Muscle of back (tissue), 13 donors: ENCODE measurements at places on chromosomes 7 and 10. TPM values are rescaled to one million over a fixed set of nuclear protein-coding genes. Genes with fewer than 3 reads are reported as not detected.

GRCh38 chr7:4242706-4243105 lies 439.4 kb upstream of the FOXK1 start:
- DNase-seq, result no peak

DNA sequence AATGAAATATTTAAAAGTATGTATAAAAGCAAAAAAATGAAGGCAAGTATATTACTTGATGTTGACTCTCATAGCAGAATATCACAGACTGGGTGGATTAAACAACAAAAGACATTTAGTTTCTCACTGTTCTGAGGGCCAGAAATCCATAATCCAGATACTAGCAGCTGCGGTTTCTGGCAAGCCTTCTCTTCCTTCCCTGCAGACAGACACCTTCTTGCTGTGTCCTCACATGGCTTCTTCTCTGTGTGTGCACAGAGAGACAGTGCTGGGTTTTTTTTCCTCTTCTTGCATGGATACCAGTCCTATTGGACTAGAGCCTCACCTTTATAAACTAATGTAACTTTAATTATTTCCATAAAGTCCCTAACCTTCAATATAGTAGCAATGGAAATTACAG lies 127.9 kb upstream of the AKR1E2 start:
- DNase-seq, result peak; percentile 71

- DNase-seq, result no peak
Measured at GRCh38 chr10:49768731-49769130, 6.6 kb upstream of the OGDHL start.

GRCh38 chr10:29807163-29807806 lies 172.5 kb upstream of the SVIL start:
- no peak for DNase-seq

DNA sequence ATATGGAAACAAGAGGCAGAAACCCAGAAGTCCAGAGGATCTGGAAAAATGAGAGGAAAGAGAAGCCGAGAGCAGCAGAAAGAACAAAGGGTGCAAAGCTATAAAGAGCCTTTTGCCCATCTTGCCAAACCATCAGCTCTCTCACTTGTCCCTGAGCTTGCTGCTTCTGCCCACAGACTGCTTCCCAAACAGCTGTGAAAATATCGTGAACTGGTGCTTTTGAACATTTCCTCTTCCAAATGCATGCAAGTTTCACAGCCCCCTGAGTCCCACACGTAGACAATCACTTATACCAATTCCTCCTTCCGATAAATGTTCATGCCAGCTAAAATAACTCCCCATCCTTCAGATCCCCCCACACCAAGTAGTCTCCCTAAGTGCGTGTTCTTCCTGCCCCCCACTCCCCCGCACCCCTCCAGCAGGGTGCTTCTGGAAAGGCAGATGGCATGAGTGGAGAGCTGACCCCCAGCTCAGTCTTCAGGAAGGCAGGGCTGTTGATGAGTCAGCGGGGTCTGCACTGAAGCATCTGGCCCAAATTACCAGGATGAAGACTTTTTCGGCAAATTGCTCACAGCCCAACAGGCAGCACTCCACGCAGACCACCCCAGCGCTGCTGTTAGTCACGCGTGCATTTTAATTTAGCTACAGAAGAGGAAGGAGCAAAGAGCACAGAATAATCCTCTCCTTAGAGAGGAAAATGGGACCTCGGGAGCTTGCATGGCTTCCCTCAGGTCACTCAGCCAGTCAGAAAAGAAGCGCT lies 76.1 kb upstream of the KCNMA1 start:
- peak; percentile 54 for DNase-seq

DNA sequence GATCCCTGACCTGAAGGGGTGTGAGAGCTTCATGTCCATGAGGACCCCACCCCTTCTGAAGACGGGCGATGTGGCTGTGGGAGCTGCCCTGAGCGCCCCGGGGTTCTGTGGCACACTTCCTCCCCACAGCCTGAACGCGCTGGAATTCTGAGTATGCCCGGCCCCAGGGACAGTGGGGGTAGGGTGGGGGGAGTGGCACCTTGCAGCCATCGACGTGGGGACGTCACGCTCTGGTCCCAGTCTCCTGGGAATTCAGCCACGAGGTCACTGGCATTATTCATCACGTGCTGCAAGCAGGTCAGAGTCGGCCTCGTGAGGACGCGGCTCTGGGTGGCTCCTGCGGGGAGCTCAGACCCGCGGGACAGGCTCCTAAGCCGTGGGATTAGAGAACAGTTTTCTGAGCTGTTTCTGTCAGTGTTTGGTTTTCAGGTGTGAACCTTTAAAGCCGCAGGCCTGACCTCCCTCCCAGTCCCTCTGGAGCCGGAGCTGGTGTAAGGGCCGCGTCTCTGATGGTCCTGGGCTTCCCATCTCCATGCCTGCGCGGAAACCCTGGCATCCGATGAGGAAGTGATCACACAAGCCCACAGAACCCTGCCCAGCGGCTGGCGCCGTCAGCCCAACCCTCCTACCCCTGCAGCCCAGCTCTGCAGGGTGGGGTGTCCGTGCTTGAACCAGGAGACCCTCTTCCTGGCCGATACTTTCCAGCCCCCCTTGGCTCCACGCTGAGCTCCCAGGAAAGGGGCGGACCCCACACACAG lies 16.1 kb downstream of the GPR146 start:
- no peak for DNase-seq

GRCh38 chr10:129045599-129045998 lies 421.4 kb upstream of the MGMT start:
- no peak for DNase-seq

DNA sequence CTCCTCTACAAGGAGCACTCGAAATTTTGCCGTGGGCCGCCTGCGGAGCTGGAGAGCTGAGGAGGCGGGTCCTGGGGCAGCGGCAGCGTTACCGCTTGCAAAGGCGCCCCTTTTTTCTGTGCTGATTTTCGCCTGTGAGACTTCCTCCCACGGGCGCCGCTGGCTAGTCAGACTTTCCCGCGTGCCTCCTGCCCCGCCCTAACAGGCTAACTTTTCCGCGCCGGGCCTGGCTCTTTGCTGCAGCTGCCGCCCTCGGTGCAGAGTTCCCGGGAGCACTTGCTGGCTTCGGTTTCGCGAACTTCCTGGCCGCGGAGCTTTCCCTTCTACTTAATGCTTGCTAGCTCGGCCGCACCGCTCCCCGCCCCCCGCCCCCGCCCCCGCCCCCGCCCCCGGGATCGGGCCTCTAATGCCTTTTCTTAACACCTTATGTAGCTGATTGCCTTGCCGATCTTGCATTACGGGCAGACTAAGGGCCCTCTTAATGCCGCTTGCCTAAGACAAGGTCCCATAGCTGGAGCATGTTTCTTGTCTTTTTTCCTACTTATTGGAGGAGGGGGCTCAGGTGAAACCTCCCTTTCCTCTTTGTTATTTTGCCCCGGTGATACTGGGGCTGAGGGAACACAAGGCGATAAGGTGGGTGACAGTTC lies 37.9 kb upstream of the RASGEF1A start:
- peak; percentile 48 for DNase-seq

DNA sequence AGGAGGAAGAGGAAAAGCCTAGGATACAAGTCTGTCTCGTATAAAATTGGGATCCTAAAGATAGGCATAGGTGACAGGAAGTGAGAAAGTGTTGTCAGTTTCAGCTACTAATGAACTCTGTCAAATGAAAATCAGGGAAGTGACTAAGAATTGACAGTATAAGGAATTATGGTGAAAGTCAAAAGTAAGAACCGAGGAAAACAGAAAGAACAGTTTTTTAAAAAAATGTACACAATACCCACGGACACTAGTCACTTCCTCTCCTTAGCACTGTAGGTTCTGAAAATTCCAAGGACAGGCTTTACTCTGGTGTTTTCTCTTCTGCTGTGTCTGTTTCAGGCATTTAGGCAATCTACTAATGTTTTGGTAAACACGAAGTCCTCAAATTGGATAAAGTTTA lies 42.3 kb downstream of the ATAD1 start:
- no peak for DNase-seq

GRCh38 chr7:112484671-112485167 lies 3.9 kb downstream of the LSMEM1 start:
- peak; percentile 80 for DNase-seq

- DNase-seq, result no peak
Measured at GRCh38 chr10:96747734-96748550, 27.6 kb upstream of the PIK3AP1 start.

GRCh38 chr7:44157116-44158080 lies 16.3 kb upstream of the MYL7 start:
- DNase-seq, result no peak

GRCh38 chr7:128705891-128706333 lies 33.2 kb upstream of the CALU start:
- DNase-seq, result peak; percentile 24

DNA sequence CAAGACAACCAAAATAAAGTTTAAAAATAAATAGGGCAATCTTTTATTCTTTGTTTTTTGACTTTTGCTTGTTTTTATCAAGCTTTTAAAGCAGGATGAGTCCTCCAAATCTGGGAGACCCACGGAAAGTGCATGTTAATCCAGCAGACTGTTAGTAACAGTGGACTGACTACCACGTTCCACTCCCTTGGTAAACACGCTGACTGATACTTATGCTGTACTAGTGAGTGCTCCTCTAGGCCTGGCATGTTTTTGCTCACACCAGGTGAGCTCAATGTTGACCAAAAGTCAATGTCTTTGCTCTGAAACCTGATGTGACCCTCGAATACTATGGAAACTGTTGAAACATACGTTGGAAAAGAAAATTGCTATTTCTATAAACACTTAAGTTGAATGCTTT lies 88.4 kb downstream of the KIAA1549 start:
- DNase-seq, result no peak

GRCh38 chr10:44651834-44652233 lies 259.3 kb upstream of the TMEM72 start:
- peak; percentile 74 for DNase-seq

GRCh38 chr7:148485618-148486017 lies 104.9 kb upstream of the C7orf33 start:
- DNase-seq, result no peak

DNA sequence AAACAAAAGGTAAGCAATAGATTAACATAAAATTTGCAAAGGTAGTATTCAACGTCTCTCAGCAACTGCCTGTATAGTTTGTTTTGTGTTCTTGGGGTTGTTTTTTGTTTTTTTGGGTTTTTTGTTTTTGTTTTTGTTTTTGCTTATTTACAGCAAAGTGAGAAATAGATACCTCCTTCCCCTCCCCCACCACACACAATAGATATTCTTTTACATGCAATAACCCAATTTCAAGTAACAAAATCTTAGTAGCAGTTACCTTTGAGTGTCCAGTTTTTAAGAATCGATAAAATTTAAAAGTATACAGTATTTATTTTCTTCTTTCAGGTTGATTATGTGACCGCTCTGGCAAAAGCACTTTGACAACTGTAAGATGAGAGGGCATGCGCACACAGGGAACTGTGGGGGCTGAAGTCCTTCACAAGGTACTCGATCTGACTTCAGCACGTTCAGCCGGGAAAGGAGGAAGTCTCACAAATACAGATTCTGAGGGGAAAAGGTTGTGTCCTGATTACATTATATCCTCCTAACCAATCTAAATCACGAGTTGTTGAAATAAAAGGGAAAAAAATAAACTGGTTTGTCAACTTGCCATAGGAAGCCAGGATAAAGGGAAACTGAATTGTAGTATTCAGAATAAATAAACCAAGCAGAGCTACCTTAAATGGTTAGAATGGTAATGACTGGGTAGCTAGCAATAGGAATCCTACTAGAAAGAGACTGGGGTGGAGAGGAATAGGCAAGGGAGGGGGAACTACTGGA lies 47.8 kb downstream of the CPEB3 start:
- DNase-seq, result peak; percentile 41

- no peak for DNase-seq
Measured at GRCh38 chr7:120553491-120553890, 280.5 kb downstream of the KCND2 start.

- DNase-seq, result no peak
Measured at GRCh38 chr7:16026253-16027020, 340.0 kb upstream of the MEOX2 start.

- DNase-seq, result no peak
Measured at GRCh38 chr10:78902815-78903214, 166.0 kb upstream of the ZMIZ1 start.

DNA sequence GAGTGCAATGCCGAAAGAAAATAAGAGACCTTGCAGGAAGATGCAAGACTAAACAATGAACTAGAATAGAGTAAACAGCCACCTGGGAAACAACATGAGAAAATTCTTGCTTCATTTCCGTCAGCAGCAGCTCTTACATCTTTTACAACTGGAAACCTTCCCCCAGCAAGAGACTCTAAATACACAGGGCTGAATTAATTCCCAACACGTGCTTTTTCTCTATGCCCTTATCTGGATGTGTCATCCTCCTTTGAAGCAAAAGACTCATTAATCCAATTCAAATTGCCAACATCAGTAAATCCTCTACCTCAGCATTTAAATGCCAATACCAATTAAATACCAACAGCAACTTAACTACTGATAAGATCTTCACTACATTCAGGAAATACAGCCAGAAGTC lies 99.0 kb upstream of the PDE1C start:
- no peak for DNase-seq

DNA sequence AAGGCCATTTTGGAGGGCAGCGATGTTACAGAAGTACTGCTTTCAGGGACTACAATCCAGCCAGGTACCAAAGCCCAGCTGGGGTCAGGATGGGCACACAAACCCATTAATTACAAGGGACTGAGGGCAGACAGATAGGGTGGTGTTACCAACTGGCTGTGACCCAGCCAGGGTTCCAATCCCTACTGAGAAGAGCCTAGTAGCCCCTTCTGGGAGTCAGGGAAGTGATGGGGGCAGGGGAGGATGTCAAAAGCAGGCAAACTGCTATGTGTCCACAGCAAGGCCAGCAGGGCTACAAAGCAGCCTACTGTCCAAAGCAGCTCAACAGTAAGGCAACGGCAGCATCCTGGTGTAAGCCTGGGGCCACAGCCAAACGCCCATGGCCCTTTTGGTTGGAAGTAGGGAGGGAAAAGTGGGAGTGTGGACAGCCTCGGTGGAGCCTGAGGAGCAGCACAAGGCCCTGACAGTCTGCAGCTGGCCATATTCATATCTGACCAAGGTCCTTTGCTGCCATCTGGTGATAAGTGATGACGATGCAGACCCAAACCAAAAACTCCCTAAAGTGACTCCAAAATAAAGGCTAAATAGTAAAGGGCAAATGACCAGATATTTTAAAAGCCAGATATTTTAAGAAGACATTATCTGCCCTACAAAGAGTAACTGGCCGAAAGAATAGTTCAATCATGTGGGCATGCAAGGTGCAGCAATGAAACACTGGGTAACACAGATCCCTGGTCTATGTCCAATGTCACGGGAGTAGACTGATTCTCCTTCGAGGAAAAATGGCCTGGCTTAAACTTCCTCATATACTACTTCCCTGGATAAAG lies 56.9 kb downstream of the XPNPEP1 start:
- no peak for DNase-seq

Gene GIMAP2
- 11.0 TPM for polyA plus RNA-seq

Gene TCF7L2
- polyA plus RNA-seq, result 49.0 TPM

Gene SLC26A5
- polyA plus RNA-seq, result not detected

Gene FEZF1
- polyA plus RNA-seq, result not detected

Gene ZP3
- 1.4 TPM for polyA plus RNA-seq

Gene CRHR2
- polyA plus RNA-seq, result 7.6 TPM

Gene GJD4
- polyA plus RNA-seq, result 2.7 TPM

Gene GIMAP1
- 4.7 TPM for polyA plus RNA-seq

Gene MRC1
- polyA plus RNA-seq, result 15.5 TPM

Gene AGR2
- 6.9 TPM for polyA plus RNA-seq

Gene ASAH2
- 3.1 TPM for polyA plus RNA-seq
